Stimulated activated CD8-positive, alpha-beta memory T cell treated with anti-CD3 and anti-CD28 coated beads, Interleukin-4, amount 100 ng/mL, for 1 hour (primary cell): ENCODE measurements at places on chromosomes 7 and 10.

- DNase-seq, result no peak
These were observed 8.0 kb upstream of the ZNRF2 start for GRCh38 chr7:30276203-30276900.

GRCh38 chr10:74976565-74976964 lies 134.9 kb upstream of the SAMD8 start:
- DNase-seq, result no peak

- DNase-seq, result no peak
These were observed 34.0 kb upstream of the TMEM273 start for GRCh38 chr10:49222170-49222569.

- DNase-seq, result no peak
These were observed 409.3 kb downstream of the RPS24 start for GRCh38 chr10:78442836-78443550.

- no peak for DNase-seq
These were observed 44.2 kb upstream of the RNF148 start for GRCh38 chr7:122746948-122747347.

DNA sequence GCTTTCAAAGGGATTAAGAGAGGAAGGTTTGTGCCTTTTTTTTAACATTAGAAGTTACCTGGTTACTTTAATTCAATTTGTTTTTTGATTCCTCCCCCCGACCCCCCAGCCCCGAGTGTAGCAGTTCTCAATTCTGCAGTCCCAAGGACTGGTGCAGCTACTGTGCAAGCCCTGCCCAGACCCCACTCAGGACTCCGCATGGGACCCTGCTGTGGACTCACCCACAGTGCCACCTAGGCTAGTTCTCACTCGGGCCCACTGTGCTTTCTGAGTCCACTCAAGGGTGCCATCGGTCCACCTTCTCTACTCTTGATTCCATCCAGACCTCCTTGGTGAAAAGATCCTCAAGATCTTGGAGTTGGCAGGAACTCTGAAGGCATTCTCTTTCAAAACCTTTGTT lies 77.4 kb downstream of the VOPP1 start:
- no peak for DNase-seq

- DNase-seq, result no peak
These were observed 367.3 kb upstream of the PCDH15 start for GRCh38 chr10:55168343-55168742.

GRCh38 chr7:32639122-32639521 lies 143.8 kb downstream of the AVL9 start:
- DNase-seq, result no peak

DNA sequence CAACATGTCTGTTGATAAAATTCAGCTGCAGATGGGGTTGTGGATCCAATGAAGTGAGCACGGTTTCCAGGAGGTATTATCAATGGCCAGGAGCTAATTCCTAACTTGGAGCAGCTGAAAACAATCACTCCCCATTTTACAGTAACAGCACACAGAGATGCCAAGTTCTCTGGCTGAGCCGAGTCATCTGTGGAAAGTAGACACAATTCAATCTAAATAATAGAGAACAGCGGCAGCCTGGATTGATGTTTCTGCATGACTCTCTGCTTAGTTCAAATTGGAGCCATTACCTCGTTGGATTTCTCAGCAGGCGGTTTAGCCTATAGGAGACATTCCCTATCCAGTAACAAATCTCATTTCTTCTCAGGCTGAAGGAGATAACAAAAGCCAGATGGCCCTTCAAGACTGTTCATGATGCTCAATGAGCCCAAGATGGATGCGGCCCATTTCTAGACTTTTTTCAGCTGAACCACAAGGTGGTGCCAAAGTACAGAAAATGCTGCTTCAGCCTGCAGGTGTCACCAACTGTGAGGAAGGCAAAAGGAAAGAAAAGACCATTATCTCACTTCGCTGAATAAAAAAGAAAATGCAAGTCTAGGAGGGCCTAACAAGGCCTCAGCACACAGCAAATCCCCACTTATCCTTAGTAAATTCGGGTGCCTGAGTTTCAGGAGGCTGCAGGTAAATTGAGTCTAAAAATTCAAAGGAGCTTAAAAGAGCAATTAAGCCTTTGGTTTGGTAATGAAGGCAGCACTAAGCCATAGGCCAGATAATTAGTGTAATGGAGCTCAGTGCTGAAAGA lies 83.7 kb downstream of the SLC16A9 start:
- DNase-seq, result no peak

DNA sequence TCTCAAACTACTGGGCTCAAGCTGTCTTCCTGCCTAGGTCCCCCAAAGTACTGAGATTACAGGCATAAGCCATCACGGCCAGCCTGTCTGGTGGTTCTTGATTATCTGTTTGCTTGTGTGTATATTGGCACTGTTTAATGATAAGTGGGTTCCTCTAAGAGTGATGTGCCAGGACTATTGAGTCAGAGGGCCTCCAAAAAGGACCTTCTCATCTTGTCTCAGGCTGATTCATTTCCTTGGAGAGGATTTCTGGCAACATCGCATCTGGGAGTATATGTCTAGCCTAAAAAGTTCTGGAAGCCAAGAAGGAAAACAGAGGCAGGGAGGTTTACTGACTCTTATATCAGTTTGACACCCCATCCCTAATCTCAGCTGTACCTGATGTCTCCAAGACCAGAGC lies 27.1 kb upstream of the AKAP9 start:
- DNase-seq, result no peak

- no peak for DNase-seq
These were observed at the start of gene FEZF1 for GRCh38 chr7:122304319-122304975. Gene FEZF1 (minus strand): TSS chr7:122304750. CDS start chr7:122304437, 313 bp downstream.

GRCh38 chr7:66627881-66628360 lies 760 bp upstream of the KCTD7 start:
- no peak for DNase-seq
